Epithelial cell of proximal tubule (primary cell): ENCODE measurements at places on chromosomes 1 and 21. TPM values are rescaled to one million over a fixed set of nuclear protein-coding genes. Genes with fewer than 3 reads are reported as not detected.
A peak's percentile ranks its signal among the peaks of the same experiment; 100 is the strongest.

DNA sequence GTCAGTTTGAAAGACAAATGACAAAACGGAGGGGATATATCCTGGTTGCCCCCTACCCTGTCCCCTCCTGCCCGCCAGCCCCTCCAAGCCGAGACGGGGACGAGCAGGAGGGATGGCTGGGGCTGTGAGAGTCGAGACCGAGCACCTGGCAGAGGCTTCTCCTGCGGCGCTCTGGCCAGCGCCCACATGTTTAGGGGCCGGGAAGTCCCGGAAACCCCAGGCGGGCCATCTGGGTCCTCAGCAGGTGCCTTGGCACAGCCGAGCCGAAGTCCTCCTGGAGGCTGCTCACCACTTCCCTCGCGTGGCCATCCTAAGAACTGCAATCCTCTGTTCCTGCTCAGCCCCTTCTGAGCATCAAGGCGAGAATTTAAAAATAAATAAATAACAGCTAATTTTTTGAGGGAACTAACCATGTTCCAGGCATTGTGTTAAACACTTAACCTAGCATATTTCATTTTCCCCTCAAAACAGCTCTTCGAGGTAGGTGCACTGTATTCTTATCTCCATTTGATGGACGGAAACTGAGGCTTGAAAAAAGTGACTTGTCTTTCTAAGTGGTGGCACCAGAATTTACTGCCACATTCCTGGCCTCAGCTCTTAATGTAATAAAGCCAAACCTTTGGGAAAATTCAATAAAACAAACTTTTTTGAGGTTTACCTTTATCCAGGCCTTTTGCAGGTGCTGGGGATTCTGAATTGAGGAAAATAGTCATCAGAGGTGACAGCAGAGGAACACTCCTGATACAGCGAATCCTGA lies 3.5 kb upstream of the RIMS3 start:
- no peak for DNase-seq

- DNase-seq, result no peak
Measured at GRCh38 chr1:9078015-9078751, 8.7 kb upstream of the SLC2A5 start.

DNA sequence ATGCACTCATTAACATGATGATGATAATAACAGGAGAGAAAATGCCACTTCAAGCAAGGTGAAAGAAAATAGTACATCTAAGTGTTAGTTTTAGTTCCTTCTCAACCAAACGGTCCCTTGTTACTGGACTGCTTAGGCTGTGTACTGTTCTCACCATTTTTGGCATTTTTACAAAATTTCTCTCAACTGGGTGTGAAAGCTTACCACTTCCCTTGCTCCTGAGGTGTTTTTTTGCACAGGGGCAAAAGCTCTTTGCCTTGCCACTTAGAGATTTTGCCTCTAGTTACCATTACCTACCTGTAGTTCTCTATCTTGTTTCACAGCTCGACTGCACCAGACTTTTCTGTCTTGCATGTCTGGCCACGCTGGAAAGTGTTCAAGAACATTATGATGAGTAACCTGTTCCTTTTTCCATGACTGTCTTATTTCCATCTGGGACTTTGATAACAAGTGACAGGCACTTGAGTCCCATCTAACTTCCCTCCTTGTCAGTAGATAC lies 10.7 kb downstream of the NEK7 start:
- no peak for DNase-seq

DNA sequence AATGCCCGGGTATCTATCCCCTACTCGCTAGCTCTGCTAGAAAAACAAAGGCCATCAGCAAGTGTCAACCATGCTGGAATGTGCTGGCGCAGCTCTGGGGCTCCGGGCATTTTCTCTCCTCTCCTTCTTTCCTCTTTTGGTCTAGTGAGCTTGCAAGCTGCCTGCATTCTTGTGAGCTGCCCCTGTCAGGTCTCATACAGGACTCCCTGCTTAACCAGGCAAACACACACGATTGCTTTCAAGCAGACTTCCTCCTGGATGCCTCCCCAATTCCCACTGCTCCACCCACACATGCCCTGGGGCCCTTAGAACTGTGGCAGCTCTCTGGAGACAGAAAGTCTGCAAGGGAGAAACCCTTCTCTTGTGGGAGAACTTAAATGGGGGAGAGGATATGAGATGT lies 35.7 kb upstream of the SUCO start:
- DNase-seq, result peak; percentile 27

DNA sequence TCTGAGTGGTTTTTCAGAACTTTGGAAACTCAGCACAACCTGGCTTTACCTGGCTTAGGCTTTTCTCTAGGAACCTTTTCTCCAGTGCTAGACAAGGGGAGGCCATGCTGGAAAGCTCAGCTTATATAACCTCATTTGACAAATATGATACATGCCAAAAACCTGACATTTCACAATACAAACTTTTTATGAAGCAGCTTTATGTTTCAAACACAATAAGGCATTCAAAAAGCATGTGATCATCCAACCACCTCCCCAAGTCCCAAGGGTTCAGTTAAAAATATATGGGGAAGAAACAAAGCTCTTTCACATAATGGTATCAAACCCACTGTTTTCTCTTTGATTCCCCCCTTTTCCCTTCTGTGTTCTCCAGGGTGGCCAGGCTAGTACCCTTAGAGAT lies 63.7 kb downstream of the ZC3H11B start:
- DNase-seq, result no peak

GRCh38 chr21:37668462-37669239 lies 247.6 kb downstream of the KCNJ6 start:
- DNase-seq, result no peak

- DNase-seq, result no peak
Measured at GRCh38 chr1:90727917-90728501, 10.9 kb upstream of the BARHL2 start.

- peak; percentile 9 for DNase-seq
Measured at GRCh38 chr1:182259229-182259872, 132.2 kb downstream of the GLUL start.

DNA sequence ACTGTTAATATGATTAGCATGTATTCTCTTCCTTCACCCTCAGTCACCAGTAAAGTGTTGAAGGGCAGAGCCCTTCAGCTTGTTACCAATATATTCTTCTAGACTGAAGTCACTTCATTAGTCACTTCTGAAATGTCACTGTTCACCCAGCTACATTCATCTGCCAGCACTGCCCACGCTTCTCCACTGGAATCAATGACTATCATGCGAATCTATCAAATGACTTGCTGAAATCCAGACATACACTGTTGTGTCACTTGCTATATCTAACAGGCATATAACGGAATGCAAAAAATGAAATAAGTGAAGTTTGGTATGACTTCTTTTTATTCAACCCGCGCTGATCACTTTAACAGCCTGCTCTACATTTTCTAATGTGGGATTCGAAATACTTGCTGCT lies 16.1 kb downstream of the FH start:
- DNase-seq, result no peak

- peak; percentile 74 for DNase-seq
Measured at GRCh38 chr1:1079408-1080121, 5.5 kb upstream of the RNF223 start.

DNA sequence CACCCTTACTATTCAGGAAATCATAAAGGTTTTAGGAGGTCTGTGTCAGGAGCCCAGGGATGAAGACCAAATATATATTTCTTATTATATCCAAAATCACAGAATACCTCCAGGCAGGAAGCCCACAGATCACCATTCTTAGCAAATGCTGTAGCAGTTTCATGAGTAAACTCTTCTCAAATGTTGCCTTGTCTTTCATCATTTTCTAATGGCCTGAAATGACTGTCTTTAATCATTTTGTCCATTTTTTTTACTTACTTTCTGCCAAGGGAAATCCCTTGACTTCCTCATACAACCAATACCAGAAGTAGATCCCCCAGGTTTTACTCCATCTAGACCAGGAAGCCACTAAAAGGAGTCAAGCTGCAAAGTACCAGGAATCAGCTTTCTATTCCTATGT lies 32.4 kb downstream of the PSMG1 start:
- no peak for DNase-seq

DNA sequence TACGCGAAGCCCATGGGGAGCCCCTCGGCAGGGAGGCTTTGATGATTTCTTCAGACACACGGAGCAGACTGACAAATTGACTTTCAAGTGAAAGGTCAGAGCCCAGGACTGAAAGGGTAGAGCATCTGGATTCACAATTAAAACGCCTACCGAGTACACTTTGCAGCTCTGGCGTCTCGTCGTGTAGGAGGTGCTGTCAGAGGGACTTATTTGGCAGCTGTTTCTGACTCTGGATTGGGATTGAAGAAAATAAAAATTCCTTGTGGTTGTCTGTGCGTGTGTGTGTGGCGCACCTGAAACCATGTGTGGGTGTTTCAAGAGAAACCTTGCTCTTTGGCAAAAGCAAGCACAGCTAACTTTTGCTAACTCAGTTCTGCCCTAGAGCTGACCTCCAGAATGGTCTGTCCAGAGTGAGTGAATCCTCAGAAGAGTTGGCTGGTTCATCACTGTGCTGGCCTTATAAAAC lies 348.7 kb downstream of the HLX start:
- DNase-seq, result no peak

- DNase-seq, result no peak
Measured at GRCh38 chr1:237684236-237684635, 206.5 kb downstream of the ZP4 start.

DNA sequence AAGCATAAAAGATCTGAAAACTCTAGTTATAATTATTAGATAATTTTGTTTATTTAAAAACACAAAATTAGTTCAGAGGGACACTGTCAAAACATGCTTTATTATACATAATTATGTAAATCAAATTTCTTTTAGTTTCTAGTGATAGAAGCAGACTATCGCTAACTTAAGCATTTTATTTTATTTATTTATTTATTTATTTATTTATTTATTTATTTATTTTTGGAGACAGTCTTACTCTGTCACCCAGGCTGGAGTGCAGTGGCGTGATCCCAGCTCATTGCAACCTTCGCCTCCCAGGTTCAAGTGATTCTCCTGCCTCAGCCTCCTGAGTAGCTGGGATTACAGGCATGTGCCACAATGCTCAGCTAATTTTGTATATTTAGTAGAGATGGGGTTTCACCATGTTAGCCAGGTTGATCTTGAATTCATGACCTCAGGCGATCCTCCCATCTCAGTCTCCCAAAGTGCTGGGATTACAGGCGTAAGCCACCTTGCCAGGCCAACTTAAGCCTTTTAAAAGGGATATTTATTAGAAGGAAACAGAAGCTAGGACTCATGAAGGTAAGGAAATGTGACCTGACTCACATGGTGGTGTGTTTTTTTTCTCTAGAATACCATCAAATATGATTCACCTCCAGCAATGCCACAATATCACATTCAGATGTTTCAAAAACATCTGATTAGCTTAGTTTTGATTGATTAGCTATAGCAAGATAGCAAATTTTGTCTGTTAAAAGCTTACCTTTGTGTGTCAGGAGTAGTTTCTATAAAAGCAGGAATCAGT lies 1357.4 kb upstream of the ADGRL4 start:
- no peak for DNase-seq

GRCh38 chr21:45184869-45185268 lies 102.8 kb downstream of the POFUT2 start:
- no peak for DNase-seq

- DNase-seq, result no peak
Measured at GRCh38 chr1:220880726-220881506, 1.7 kb downstream of the HLX start.

EVA1C gene
- total RNA-seq, result 0.29 and 0.92 TPM in 2 replicates

COL9A2 gene
- total RNA-seq, result 4.6 and 6.7 TPM in 2 replicates

TAS1R1 gene
- not detected in 2 replicates for total RNA-seq

CTSE gene
- total RNA-seq, result 0.22 TPM in 1 of 2 replicates, not detected in the other

ANKRD65 gene
- total RNA-seq, result 2.7 and 4.0 TPM in 2 replicates

TLR5 gene
- under 0.01 and 0.12 TPM in 2 replicates for total RNA-seq

DPT gene
- not detected in 2 replicates for total RNA-seq

CGN gene
- 9.5 and 10.1 TPM in 2 replicates for total RNA-seq

GBP3 gene
- total RNA-seq, result 33.6 and 35.2 TPM in 2 replicates

SLAMF9 gene
- not detected in 2 replicates for total RNA-seq
